ENCODE measurements at places on chromosomes 12 and 14.
A peak's percentile ranks its signal among the peaks of the same experiment; 100 is the strongest.

DNA sequence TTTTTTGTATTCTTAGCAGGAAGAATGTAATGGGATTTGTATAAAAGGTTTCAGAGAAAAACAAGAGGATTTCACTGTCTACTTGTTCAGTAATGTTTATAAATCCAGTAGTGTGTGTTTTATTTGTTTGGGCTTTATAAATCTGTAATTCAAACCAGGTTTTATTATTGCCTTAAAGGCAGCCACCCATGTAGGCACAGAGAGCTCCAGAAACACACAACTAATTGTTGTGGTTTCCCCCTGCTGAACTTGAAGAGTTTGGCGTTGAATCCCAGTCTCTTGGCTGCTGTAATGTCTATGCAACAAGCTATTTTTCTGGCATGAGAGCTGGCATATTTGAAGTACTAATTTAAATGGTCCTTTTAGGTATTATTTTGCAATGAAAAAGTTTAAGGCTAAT, 63.4 kb upstream of the SLCO1C1 start:
- H3K27ac ChIP-seq: no peak overlapping the region
- peaks cover 20% of the 10 kb centered on the region for H3K36me3 ChIP-seq
- no peak overlapping the region for H3K4me3 ChIP-seq
- H3K27me3 ChIP-seq: no peaks in the 10 kb centered on the region
- H3K4me1 ChIP-seq: peaks cover 6% of the 10 kb centered on the region

DNA sequence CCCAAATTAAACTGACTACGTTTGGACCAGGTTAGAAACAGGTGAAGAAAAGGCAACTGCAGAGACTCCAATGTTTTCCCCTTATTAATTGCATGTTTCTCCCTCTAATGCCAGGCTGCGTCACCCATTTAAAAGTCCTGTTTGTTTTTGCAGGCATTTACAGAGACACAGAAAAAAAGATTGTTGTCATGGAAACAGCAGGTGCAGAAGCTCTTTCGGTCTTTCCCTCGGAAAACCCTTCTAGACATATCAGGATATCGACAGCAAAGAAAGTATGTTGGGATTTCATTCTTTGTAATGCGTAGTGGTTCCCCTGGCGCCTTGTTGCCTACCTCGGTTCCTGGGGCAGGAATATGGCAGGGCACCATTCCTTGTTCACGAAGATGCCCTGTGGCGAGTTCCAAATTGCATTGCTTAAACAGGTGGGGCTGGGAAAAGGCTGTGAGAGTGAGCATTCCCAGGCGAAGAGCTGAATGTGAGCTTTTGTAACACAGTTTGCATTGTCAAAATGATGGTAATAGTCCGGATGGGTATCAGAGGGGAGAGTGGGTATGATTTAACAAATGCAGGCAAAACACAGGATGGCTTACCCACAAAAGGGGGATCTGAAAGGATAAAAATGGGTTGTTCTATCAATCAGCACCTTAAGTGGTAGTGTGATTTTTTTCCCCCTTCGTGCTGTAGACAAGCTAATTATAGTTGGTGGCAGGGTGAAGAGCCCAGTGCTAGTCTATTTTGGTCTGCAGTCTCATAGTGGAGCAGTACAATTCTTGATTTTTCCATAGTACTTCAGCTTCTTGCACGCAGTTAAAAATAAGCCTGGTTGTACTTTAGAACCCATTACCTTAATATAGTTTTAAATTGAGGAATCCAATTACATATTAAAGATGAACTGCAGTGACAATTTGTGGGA, 132.4 kb downstream of the GCH1 start:
- H3K27me3 ChIP-seq: no peaks in the 10 kb centered on the region
- H3K4me3 ChIP-seq: no peak overlapping the region
- no peak for DNase-seq
- H3K27ac ChIP-seq: peak overlapping the region; percentile 73
- H3K36me3 ChIP-seq: no peaks in the 10 kb centered on the region

DNA sequence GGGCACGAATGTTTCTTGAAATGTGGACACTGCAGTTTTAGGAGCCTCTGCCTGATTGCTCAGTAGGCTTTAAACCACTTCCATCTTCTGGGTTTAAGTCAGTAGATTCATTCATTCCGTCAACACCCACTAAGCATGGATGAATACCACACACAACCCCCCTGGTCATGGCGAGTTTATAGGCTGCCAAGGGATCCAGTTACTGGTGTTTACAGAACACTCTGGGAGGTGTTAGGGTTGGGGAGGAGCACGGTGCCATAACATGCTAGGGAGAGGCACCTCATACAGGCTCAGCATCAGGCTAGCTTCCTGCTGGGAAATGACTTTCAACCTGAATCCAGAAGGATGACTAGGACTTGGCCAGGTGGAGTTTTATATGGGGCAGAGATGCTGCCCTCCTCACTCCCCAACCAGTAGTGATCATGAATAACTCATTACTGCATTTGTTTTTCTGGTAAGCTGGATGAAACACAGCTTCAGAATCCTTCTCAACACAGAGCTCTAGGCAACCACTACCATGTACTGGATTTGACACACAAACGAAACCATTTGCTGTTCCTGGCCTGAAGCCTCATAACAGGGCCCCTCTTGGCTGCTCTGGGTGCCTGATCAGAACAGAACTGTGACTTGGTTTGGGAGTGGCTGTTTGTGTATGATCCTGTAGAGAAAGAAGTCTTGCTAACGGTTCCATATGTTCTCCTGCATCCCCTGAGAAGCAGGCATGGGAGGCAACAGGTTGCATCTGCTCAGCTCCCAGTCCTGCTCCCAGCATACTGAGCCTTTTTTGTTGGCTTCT, 47.9 kb downstream of the FBXW8 start:
- no peak overlapping the region for H3K27ac ChIP-seq
- H3K27me3 ChIP-seq: no peaks in the 10 kb centered on the region
- H3K4me1 ChIP-seq: no peaks in the 10 kb centered on the region
- H3K36me3 ChIP-seq: no peaks in the 10 kb centered on the region
- no peak for DNase-seq

DNA sequence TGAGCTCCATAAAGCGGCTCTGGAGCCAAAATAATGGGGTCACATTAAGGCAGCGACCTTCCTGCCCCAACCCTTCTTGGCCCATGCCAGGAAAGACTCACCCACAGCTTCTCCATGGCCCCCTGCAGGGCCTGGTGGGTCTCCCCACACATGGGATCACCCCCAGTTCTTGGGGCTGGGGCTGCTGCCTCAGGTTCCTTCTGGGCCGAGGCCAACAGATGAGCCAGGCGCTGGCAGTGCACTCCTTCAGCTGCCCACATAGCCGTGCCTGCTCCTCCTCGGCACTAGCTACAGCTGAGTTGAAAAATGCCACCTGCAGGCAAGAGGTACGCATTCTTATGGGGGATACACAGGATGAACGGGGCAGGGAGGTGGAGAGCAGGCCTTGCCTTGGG, 14.8 kb upstream of the BLTP3B start:
- H3K4me1 ChIP-seq: no peaks in the 10 kb centered on the region
- H3K4me3 ChIP-seq: no peak overlapping the region

DNA sequence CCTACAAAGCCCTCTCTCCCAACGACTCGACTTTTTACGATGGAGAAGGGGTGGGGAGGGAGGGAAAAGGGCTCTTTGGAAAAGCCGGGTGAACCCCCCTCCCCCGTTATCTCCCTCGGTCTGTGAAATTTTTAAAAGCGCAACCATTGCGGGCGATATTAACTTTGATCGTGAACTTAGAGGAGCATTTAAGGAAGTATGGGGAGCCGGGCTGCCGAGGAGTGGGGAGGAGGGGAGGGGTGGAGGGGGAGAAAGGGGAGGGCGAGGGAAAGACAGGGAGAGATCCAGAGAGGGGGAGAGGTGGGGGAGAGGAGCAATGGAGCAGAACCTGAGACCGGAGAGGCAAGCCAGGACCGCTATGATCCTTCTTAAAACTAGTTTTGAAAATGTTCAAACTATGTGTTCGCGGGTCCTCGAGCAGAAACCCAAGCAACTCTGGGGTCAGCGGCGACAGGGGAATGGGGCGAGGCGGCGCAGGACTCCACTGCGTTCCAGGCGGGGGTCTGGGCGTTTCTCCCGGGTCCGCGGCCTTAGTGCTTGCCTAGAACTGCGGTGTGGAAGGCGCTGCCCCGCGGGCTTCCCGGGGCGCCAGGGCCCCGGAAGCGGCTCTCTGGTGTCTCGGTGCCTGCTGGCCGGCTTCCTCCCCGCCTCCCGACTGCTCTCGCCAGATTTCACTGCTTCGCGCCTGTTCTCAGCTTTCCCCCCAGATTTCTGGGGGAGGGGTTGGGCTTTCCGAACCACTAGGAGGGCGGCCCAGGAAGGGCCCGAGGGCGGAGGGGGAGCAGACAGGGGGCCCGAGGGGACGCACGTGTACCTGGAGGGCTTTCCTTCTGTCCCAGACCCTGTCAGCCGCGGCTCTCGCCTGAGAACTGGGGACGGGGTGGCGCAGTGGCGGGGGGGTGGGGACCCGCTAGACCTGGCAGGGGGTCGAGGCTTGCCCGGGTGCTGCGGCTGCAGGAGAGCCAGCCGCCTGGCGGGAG, at the start of gene HOTAIR:
TSS of gene HOTAIR (minus strand) at position 871 of the 980 bp plus-strand sequence.
- no peak for DNase-seq
- no peak within 1 kb of the TSS for H3K27ac ChIP-seq
- peaks cover 37% of the 10 kb centered on the region for H3K4me1 ChIP-seq
- H3K27me3 ChIP-seq: peaks cover 100% of the 10 kb centered on the region
- H3K36me3 ChIP-seq: no peaks in the 10 kb centered on the region

- H3K27me3 ChIP-seq: peaks cover 3% of the 10 kb centered on the region
- no peak overlapping the region for H3K27ac ChIP-seq
- H3K36me3 ChIP-seq: no peaks in the 10 kb centered on the region
- DNase-seq: no peak
Measured at GRCh38 chr12:189622-189962, 24.4 kb downstream of the SLC6A12 start.

DNA sequence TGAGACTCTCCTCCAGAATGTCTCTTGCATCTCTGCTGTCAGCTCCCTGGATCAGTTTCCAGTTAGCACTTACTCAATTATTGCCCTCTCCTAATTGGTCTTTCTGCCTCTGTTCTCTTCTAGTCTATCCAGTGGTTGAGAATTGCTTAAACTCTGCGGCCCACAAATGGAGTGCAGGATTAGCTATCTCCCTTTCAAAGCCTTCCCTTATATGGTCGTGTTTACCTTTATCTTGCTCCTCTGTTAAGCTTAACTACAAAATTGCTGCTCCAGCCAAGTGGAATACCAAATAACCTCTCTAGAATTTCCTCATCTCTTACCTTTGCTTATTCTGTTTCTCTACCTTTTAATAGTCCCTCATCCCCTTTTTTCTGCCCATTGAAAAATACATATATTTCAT, 132.7 kb downstream of the NRXN3 start:
- no peak overlapping the region for H3K4me3 ChIP-seq
- H3K27ac ChIP-seq: no peak overlapping the region
- no peaks in the 10 kb centered on the region for H3K4me1 ChIP-seq
- no peaks in the 10 kb centered on the region for H3K36me3 ChIP-seq

DNA sequence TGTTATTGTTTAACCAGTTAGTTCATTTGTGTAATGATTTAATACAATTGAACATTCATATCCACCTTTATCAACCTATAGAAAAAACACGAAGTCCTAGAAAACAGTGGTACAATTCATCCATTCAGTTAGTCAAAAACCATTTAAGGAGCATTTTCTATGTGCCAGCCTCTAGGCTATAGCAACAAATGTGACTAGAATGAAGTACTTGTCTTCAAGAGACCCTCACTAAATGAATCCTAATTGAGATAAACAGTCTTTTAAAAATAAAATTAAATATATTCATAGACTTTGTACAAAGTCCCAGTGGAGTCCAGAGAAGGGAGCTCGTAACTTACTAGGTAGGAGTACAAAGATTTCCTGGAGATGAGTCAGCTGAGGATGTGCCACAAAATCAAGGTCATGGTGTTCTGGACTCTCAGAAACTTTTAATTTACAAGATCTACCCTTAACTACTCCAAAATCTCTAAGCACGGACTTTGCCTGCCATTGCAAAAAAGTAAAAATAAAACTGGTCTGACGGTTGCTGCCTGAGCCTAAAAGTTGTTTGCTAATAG, 430.7 kb upstream of the DCN start:
- no peaks in the 10 kb centered on the region for H3K4me1 ChIP-seq
- no peak overlapping the region for H3K4me3 ChIP-seq
- H3K36me3 ChIP-seq: no peaks in the 10 kb centered on the region
- no peak overlapping the region for H3K27ac ChIP-seq
- no peaks in the 10 kb centered on the region for H3K27me3 ChIP-seq

- no peaks in the 10 kb centered on the region for H3K36me3 ChIP-seq
- no peak for DNase-seq
- H3K4me3 ChIP-seq: no peak overlapping the region
- H3K4me1 ChIP-seq: peaks cover 26% of the 10 kb centered on the region
- peaks cover 100% of the 10 kb centered on the region for H3K27me3 ChIP-seq
Measured at GRCh38 chr12:113469224-113469948, 2.3 kb downstream of the LHX5 start.

- no peak overlapping the region for H3K4me3 ChIP-seq
- H3K4me1 ChIP-seq: no peaks in the 10 kb centered on the region
- no peaks in the 10 kb centered on the region for H3K27me3 ChIP-seq
- H3K36me3 ChIP-seq: no peaks in the 10 kb centered on the region
- DNase-seq: no peak
Measured at GRCh38 chr14:62988967-62989366, 56.3 kb downstream of the KCNH5 start.

DNA sequence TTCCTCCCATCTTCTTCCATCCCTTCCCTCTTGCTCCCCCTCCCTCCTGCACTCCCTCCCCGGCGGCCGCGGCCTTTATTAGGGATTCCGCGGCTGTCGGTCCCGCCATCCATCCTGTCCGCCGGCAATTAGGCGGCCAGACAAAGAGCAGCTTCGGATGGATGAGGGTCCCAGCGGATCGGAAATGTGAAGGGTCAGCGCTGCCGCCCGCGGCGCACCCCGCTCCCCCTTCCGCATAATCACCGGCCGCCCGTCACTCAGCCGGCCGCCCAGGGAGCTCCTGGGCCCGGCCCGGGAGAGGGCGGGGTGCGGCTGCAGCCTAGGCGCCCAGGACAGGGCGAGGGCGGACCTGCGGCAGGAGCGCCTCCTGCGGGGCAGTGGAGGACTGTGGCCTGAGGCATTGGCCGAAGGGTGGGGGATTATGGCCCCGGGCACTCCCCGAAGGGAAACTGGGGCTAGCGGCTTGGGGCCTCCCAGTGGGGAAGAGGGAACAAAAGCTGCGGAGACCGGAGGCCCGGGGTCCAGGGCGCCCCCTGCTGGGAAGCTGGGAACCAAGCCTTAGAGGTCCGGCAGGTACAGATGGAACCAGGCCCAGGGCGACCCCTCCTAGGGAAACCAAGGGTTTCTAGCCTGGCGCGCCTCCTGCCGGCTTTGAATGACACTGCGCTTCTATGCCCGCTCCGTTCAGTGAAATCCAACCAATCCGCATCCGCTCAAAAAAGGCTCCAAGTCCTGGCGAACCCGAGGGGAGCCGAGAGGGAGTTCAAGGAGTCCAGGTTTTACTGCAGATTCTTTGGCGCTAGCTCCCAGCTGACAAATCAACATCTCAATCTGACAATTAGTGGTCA, 4.4 kb upstream of the DNAJC22 start:
- H3K4me3 ChIP-seq: peak overlapping the region; percentile 56
- no peak overlapping the region for H3K27ac ChIP-seq
- no peaks in the 10 kb centered on the region for H3K36me3 ChIP-seq
- peaks cover 48% of the 10 kb centered on the region for H3K4me1 ChIP-seq
- DNase-seq: peak; percentile 88
